ENCODE measurements at places on chromosomes 12 and 14.

DNA sequence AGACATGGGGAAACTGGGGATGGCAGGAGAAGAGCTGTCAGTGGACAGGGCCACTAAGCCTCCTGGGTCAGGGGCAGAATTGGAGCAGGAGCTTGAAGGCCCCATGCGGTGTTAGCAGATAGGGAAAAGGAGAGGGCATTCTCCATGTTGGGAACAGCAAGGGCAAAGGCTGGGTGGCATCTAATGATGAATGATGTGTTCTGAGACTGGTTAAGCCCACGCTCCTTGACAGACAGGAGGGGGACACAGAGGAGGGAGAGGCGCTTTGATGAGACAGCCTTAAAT, 63.0 kb downstream of the CLMN start:
- no peak for DNase-seq

DNA sequence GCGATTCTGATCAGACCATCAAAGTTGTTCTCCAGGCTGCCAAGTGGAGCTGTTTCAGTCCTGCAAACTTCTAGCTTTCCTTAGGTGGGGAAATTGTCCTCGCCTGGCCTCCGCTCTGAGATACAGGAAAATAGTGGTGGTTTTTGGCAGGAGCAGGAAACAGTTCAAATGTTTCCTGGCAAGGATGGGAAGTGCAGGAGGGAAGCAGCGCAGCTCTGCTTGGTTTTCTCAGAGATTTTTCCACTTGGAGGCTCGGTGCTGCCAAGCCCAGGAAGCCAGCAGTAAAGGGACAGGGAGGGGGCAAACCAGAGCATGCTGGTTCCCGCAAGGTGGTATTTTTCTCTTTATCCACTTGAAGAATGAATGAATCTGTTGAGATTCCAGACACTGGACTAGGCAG, 17.0 kb downstream of the TMEM63C start:
- DNase-seq = no peak

DNA sequence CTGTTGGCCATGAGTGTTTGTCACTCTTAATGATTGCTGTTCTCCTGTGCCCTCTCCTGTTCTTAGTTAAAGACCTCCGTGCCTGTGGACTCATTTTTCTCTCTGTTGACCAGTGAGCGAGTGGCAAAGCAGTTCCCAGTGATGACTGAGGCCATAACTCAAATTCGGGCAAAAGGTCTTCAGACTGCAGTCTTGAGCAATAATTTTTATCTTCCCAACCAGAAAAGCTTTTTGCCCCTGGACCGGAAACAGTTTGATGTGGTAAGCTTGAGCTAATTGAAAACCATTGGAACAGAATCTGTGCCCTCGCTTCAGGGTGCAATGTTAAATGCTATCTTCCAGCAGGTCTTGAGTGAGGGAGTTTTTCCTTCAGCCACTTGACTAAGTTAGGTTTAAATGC, 19.8 kb downstream of the ACAD10 start:
- no peak for DNase-seq

GRCh38 chr12:64385468-64385867, 5.1 kb downstream of the C12orf56 start:
- DNase-seq = no peak

DNA sequence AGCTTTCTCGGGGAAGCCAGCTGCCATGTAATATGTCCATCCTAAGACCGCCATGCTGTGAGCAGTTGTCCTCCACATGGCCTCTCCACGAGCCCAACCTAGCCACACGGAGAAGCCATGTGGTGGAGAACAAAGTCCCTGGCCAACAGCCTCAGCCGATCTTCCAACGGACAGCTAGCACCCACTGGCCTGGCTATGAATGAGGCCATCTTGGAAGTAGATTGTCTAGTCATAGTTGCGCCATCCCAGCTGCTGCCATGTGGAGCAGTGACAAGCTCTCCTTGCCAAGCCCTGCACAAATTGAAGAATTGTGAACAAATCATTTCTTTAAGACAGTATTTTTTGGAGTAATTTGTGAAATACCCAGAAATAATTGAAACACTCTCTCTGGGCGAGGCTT, 49.3 kb upstream of the USP44 start:
- no peak for DNase-seq

DNA sequence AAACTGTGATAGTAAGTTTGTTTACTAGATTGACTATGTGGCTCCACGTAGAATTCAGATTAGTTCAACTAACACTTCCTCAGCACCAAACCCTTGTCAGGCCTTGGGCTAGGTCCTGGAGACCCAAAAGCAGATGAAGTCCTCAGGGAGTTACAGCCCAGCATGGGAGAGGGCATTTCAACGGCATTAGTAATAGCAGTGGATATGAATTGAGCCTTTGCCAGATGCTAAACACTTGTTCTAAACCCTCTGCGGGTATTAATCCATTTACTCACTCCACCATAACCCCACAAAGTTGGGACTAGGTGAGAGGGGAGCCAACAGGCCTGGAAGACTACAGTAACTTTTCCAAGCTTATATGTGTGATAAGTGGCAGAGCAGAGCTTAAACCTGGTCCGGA, 714.6 kb downstream of the DIO2 start:
- no peak for DNase-seq

GRCh38 chr12:122920687-122921086, 24.8 kb upstream of the VPS37B start:
- no peak for DNase-seq

DNA sequence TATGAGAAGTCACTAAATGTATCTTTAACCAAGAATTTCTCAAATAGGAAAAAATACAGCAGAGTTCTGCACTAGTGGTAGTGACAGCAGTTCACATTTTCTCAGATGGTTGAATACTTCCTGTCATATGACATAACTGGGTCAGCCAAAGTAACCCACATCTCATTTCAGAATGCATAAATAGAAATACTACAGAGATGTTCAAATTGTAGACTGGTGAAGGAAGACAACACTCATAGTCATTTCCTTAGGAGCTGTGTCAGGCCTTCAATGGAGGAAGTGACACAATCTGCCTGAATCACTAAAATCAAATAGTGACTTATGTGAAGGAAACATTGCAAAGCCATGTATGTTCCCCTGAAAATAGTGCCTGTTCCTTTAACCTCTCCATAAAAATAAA, 32.4 kb downstream of the FERMT2 start:
- peak; percentile 96 for DNase-seq

GRCh38 chr14:76376409-76376877, 506 bp downstream of the ESRRB start:
- DNase-seq = no peak

- DNase-seq = no peak
Measured at GRCh38 chr14:102848830-102849525, 71.7 kb downstream of the TRAF3 start.

DNA sequence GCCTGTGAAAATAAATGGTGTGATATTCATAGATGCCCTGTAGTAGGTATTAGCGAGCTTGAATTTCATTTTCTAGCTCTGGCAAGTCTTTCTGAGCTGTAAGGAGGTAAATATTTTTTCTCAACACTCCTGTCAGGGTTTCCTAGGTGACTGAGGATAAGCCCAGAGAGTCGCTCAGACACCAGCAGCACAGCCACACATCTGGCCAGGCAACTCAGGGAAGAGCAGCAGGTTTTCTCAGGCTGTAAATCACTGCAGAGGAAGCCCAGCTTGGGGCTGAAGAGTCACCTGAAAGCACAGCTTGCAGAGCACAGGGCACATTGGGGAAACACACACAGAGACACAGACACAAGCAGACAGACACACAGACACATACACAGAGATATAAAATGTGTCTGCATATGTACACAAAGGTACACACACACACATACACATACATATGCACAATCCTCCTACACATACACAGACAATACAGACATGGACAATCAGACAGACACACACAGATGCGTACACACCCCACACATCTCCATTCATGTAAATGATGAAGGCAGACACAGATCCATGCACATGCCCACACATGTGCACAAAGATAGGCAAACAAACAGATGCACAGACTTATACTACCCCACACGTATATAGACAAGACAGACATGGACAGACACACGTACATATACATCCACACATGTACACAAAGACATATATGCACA, 232.0 kb upstream of the TMTC1 start:
- DNase-seq = no peak

GRCh38 chr14:69439521-69440270, 41.2 kb downstream of the SLC39A9 start:
- no peak for DNase-seq

DNA sequence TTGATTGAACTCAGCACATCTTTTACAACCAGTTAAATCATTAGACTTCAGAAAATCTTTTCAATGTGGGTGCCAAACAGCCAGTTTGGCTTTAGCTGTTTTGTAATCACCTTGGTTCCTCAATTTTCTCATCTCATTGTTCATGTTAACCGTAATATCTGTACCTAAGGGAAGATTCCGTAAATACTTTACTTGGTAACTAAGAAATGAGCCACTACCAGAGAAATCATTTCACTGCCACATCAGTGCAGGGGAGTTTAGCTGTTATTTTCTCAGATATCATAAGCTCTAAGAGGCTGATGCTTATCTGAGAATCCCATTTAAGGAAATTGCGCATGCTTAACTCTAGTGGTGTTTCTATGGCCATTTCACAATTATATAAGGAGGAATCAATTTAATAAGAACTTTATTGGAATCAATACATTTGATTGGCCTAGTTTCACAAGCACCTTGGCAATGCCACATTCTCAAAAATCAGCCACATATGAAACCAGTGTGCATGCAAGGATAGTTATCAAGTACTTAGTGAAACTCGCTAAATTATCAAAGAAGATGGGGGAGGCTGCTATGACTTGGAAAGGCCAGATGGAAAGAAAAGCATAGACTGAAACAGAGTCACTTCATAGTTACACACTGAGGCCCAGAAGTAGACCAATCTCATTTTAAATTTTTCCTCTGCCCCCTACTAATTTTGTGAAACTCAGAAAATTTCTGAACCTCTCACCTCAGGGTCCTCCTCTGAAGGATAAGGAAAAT, 28.1 kb upstream of the IL22 start:
- no peak for DNase-seq

- no peak for DNase-seq
Measured at GRCh38 chr12:12705838-12706520, 10.0 kb upstream of the GPR19 start.

DNA sequence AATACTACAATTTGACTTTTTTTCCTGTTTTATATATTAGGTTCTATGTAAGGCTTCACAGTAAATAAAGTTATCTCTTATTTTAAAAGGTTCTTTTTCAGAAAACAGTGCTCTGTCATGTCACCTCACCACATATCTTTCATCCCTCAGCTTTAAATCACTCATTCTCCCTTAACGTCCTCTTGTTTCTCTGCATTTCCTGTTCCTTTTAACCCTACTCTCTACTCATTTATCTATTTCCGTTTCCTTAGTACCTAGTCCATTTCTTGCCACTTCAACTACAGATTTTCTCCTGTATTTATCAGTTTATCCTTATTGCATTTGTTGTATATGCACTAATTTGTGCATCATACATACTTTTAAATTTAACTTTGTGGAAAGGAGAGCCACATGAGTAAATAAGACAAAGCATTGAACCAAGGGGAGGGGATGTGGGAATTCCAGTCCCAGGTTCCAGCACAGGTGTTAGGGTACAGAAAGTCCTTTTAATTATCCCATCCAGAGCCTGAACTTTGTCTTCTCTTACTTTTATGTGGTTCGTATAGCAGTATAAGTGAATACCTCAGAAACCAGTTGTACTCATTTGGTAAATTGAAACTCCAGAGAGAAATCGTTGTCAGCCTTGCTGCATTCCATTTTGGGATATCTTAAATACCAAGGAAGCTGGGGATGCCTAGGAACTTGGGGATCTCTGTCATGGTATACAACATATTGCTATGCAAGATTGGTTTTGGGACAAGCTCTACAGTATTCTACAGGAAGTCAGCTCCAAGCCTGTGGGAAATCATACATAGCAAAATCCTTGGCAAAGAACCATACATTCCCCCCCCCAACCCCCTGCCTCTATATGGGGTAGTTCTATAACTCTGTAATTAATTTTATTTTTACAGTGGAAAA, 120.5 kb downstream of the DIP2B start:
- no peak for DNase-seq

GRCh38 chr12:117592588-117593305, 231.3 kb upstream of the NOS1 start:
- no peak for DNase-seq

- DNase-seq = no peak
Measured at GRCh38 chr12:15772405-15773018, 16.7 kb downstream of the EPS8 start.

DNA sequence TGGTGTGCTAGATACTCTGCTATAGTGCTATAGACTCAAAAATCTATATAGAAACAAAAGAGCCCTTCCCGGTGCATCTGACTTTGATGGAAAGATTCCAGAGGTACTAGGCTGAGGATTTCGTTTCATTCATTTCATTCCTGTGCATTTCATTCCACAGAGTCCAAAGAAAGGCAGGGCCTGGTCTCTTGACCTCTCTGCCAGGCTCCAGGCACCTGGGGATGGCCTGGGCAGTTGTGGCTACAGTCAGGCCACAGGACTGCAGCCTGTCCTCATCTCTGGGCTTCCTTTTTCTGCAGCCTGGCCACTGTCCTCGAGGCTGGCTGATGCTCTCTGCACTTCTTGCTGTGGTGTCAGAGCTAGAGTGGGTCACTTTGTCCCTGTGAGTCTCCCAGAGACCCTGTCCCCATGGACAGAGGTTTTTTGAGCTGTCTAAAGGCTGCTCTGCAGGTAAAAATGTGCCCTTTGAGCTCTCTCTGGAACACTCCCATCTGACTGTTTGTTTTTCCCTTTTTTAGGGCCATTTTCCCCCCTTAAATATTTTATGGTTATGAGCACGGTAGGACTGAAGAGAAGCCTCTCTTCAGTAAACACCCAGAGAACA, 3.2 kb upstream of the VDR start:
- no peak for DNase-seq

DNA sequence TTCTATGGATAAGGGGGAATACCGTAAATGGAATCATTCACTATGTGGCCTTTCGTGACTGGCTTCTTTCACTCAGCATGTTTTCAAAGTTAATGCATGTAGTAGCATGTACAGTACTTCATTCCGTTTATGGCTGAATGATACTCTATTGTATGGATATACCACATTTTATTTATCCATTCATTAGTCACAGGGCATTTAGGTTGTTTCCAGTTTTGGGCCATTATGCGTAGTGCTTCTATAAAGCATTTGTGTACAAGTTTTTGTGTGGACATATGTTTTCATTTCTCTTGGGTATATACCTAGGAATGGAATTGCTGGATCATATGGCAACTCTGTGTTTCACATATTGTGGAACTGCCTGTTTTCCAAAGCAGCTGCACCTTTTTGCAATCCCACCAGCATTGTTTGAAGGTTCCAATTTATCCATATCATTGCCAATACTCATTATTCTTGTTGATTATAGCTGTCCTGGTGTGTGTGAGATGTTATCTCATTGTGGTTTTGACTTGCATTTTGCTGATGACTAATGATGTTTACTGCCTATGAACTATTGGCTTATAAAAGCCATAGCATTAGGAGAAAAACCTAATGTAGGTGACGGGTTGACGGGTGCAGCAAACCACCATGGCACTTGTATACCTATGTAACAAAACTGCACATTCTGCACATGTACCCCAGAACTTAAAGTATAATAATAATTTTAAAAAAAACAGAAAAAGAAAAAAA, 45.5 kb downstream of the ATF7IP start:
- no peak for DNase-seq

GRCh38 chr12:68794653-68795251, 13.2 kb upstream of the MDM2 start:
- peak; percentile 58 for DNase-seq

All from kidney capillary endothelial cell (primary cell).